Femur (tissue), 1 donor: ENCODE measurements at places on chromosomes 4 and X.

- no peak for DNase-seq
Measured at GRCh38 chr4:155701827-155702226, 35.2 kb downstream of the GUCY1A1 start.

DNA sequence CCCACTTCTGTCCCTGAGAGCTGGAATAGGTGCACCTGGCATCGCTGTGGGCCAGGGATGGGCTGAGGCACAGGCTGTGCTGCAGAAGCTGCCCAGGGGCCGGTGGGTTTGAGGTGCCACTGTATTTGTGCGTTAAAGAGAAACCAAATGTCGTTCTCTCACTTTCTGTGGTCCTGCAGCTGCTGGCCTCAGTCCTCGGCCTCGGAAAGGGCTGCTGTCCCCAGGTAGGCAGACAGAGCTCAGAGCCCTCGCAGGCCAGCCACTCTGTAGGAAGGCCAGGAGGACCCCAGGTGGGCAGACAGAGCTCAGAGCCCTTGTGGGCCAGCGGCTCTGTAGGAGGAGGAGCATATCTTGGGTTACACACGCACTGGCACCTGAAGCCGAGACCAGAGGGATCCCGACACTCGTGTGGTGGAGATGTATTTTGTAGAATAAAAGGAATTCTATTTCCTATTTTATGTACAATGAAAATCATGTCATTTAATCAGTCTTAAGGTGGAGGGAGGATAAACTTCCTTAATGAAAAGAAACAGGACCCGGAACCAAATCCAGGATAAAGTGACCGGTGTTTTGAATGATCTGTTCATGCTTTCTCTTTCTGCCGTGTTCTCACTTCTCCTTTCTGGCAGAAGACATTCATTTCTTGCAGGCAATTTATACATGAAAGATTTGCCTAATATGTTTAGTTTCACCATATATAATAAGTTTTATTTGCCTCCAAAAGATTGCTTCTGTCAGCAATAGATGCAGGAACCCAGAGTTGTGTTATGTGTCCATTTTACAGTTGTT is 54.4 kb upstream of the HGFAC start:
- DNase-seq: no peak

DNA sequence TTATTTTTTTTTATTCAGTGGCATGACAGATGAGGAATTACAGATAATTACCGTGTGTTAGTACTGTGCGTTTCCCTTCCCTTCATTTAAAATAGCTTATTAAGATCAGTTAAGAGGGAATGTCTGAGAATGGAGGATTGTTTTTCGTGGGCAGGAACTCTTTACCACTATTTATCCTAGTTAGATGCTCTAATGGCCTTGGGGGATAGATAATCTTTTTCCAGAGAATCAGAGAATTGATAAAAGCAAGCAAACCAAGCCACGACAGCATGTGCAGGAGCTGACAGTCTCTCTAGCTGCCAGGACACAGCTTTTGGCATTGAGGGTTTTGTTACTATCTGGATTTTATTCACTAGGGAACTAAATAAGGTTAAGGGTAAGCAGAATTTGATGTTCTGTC is 128.7 kb downstream of the DCLK2 start:
- no peak for DNase-seq

GRCh38 chrX:20140420-20140819 is 1.2 kb downstream of the EIF1AX start:
- no peak for DNase-seq

GRCh38 chr4:4424499-4425115 is 37.7 kb downstream of the NSG1 start:
- no peak for DNase-seq

DNA sequence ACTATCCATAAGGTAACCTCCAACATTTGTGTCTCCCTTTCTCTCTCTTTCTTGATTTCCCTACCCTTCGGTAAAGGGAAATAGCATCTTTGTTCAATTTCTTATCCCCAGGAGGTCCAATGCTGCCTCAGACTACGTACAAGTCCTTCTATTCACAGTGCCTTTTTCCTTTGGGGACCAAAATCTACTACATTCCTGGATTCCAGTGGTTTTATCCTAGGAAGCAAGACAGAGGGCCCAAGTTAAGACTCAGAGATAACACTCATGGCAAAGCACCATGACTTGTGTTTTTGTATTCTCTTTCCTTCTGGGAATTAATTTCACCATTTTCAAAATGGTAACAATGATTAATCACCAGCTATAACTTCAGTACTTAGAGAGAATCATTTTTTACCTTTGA is 10.6 kb downstream of the G3BP2 start:
- no peak for DNase-seq

- no peak for DNase-seq
Measured at GRCh38 chrX:65493431-65493830, 41.2 kb downstream of the LAS1L start.

GRCh38 chrX:110087485-110088356 is 84.8 kb downstream of the TMEM164 start:
- no peak for DNase-seq

- no peak for DNase-seq
Measured at GRCh38 chrX:131675596-131676194, 131.8 kb downstream of the OR13H1 start.

- no peak for DNase-seq
Measured at GRCh38 chrX:13091111-13091765, 46.8 kb upstream of the FAM9C start.
